ENCODE measurements at places on chromosomes 2 and 18.

DNA sequence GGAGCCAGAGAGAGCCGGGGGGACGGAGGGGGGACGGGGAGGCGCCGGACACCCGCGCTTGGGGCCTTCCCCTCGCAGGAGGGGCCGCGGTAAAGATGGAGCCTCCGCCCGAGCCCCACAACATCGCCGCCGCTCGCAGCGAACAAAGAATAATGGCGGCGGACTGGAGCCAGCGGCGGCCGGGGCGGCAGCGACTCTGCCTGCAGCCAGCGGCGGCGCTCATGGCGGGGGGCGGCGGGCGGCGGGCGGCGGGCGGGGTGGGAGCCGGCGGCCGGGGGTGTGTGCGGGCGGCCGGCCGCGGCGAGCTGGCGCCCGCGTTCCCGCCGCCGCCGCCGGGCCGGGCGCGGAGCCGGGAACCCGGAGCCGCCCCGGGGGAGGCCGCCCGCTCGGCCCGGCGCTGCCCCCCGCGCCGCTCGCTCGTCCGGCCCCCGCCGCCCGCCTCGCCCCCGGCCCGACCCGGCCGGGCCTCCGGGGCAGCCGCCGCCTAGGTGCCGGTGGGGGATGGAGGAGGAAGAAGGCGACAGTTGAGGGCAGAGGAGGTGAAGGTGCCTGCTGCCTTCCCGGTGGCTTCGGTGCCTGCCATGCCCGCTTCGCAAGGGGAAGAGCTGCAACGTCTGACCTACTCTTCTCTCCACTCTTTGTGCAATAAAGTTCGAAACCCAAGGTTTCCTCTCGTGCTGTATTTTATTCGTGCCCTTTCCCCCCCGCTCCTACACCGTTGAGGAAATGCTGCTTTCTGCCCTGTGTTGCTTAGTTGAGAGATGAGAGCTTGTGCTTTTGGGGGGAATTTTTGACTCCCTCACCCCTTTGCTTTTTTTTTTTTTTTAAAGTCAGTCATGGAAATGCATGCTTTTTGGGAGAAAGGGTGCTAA, 634 bp downstream of the CREB1 start:
- DNase-seq = peak; percentile 72

DNA sequence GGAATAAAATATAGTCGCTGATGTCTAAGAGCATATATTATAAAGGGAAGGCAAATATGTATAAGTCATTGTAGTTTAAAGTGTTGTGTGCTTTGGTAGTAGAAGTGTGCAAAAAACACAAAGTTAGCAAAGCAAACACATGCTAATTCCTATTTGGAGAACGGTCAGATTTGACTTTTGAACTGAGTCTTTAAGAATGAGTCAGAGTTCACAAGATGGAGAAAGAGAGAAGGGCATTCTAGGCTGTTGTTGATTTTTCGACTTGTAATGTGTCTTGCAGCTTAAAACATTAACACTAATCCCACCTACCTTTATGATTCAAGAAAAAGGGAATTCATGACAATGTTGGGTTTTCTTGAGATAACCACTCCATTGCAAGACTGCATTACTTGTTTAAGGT, 98.1 kb downstream of the CRIM1 start:
- DNase-seq = no peak

DNA sequence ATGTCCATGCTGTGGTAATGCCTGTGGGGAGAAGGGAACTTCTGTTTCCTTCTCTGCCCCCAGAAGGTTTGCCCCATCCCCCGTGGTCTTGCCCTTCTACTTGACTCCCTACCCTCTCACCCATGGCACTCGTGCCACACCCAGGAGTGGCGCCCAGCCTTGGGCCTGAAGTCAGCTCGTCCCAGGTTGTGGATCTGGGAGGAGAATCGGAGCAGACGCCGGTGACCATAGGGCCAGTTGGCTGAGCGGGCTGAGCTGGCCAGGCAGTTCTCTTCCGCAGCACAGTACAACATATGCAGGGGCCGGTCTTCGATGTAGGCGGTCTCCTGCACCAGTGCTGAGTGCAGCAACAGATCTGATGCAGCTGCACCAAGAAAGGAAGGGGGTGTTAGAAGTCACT, 4.7 kb downstream of the HTRA2 start:
- DNase-seq = no peak

DNA sequence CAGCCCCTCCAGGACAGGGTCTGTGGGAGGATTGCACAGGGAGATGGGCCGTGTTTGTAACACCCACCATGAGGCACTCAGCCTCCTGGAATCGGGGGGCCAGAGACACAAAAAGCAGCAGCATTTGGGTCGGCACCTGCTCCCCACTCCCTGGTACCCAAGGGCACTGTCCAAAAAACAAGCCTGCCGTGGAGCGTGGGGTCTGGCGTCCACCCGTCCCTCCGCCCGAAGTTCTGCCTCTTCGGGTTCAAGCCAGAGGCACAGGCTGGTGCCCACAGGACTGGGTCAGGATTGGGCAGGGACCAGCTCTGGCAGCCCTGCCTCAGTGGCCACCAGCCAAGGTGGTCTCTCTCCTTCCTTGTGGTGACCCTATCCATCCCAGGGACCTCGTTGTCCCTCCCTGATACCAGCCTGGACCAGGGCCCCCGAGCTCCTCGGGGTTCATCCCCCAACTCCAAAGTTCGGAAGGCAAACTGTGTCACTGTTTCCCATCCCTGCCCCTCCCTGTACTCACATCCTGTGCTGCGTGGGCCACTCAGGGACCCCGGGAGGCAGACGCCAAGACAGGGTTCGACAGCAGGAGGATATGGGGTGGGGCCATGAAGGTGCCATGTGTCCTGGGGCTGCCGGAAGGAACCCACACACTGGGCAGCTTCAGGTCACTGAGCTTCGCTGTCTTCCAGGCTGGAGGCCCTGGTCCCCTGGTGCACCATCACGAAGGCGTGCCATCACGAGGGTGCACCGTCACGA, 126.0 kb upstream of the HDAC4 start:
- DNase-seq = no peak

GRCh38 chr2:118834440-118834810, 13.0 kb downstream of the EN1 start:
- DNase-seq = no peak

DNA sequence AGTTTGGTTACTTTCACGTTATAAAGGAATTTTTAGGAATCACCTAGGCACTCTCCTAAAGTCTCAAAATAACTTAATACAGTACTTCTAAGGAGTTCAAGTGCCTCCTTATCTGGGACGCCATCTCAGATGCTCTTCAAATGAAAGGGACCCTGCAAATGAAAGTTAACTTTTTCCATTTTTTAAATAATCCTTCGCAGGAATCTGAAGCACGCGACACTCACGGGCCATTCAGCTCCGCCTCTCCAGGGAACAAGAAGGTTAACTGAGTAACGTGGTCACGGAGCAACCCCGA, 537 bp upstream of the ZC3H15 start:
- no peak for DNase-seq

- DNase-seq = no peak
Observed at GRCh38 chr2:44450806-44451205, 89.1 kb downstream of the CAMKMT start.

DNA sequence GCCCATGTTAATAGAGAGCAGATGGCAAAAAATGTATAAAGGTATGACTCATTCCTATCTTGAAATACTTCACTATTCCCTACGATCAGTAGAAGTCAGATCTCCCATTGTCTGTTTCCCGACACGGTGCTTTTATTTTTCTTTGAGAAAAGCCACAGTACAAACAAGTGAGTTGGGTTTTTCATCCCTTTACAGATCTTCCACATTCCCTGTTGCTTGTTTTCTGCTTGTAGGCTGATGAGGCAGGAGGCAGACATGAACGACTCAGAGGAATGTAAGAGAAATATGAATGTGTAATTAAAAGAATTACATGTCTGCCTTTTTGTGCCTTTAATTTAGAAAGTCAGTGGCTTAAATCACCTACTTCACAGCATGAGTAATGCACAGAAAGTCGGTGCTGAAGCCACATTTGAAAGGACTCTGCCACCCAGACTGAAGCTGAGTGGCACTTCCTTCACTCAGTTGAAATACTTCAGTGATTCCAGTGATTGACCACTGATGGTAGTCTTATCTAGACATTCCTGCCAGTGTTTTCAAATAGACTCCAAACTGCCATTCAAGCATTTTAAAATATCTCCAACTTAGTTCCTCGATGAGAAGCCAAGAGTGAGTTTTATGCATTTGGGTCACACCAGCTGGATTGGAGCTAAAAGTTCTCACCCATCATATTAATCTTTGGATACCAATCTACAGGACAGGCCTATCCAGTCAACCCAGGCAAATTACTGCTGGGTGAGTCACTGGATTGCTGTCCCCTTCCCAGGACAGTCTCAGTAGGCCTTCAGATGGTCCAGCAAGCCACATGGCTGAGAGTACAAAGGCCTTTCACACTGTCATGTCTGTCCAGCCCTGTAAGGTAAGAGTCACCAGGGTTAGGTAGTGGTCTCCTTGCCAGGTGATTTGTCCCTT, 79.0 kb downstream of the COLEC12 start:
- DNase-seq = no peak

DNA sequence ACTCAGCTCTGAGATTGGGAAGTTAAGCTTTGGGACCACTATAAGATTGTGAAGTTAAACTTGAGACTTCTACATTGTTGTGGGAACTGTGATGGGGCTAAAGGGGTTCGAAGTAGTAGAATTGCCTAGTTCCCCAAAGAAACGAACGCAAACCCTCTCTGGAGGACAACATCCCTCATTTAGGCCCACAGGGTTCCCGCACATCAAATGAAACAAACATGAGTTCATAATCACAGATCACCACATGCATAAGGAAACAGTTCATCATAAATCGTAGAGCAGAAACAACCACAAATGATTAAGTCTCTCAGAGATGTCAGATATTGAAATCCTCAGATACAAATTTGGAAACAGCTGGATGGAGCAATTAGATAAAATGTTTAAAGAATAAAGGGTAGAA, 55.9 kb upstream of the HPCAL1 start:
- DNase-seq = no peak

- no peak for DNase-seq
Observed at GRCh38 chr2:1503471-1504310, 90.4 kb downstream of the TPO start.

GRCh38 chr2:196160101-196160500, 11.3 kb downstream of the STK17B start:
- DNase-seq = peak; percentile 89

- peak; percentile 57 for DNase-seq
Observed at GRCh38 chr18:26547646-26548414, 523 bp downstream of the KCTD1 start.

GRCh38 chr2:79178076-79178674, 18.6 kb upstream of the REG3A start:
- no peak for DNase-seq

GRCh38 chr18:21851327-21851961, 110.9 kb downstream of the MIB1 start:
- peak; percentile 5 for DNase-seq

DNA sequence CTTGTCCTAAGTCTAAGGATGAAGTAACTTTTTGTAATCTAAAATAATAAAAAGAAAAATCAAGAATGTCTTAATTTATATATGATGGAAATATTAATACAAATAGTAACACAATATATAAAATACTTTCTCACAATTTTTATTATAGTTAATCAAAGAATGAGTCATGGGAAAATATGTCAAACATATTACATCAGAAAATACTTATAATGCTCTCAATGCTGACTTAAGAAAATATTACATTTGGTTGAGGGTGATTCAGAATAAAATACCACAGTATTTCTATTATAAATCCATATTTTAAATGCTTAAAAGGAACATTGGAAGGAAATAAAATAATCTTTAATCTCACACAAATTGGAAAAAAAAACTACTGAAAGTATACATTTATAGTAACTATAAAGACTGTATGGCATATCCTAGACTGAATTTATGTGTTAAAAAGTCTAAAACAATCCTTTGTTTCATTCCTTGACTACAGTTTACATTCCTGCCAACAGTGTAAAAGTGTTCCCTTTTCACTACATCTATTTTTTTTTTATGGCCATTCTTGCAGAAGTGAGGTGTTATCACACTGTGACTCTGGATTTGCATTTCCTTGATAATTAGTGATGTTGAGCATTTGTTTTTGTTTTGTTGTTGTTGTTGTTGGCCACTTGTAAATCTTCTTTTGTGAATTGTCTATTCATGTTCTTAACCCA, 1573.5 kb upstream of the ACVR2A start:
- no peak for DNase-seq

DNA sequence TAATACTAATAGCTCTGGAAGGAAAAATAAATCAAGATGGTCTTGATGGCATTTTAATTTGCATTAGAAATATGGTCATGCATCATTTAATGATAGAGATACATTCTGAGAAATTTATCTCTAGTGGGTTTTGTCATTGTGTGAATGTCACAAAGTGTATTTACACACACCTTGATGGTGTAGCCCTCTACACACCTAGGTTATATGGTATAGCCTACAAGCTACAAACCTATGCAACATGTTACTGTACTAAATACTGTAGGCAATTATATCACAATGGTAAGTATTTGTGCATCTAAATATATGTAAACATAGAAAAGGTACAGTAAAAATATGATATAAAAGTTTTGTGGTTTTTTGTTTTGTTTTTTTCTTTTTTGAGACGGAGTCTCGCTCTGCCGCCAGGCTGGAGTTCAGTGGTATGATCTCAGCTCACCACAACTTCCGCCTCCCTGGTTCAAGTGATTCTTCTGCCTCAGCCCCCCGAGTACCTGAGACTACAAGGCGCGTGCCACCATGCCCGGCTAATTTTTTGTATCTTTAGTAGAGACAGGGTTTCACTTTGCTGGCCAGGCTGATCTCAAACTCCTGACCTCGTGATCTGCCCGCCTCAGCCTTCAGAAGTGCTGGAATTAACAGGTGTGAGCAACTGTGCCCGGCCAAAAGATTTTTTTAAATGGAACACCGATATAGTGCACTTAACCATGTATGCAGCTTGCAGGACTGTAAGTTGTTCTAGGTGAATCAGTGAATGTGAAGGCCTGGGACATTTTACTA, 83.7 kb upstream of the UBXN4 start:
- DNase-seq = peak; percentile 65
